Naive thymus-derived CD4-positive, alpha-beta T cell (primary cell): ENCODE measurements at places on chromosomes 7 and 10. TPM values are rescaled to one million over a fixed set of nuclear protein-coding genes. Genes with fewer than 3 reads are reported as not detected.

GRCh38 chr7:129401228-129401966 lies 32.8 kb upstream of the STRIP2 start:
- DNase-seq = no peak

DNA sequence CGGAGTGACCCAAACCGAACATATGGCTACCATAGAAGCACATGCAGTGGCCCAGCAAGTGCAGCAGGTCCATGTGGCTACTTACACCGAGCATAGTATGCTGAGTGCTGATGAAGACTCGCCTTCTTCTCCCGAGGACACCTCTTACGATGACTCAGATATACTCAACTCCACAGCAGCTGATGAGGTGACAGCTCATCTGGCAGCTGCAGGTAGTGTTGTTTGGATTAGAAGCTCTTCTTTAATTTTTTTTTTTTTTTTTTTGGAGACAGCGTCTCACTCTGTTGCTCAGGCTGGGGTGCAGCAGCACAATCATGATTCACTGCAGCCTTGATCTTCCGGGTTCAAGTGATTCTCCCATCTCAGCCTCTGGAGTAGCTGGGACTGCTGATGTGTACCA lies 45.8 kb downstream of the NRF1 start:
- DNase-seq = no peak

DNA sequence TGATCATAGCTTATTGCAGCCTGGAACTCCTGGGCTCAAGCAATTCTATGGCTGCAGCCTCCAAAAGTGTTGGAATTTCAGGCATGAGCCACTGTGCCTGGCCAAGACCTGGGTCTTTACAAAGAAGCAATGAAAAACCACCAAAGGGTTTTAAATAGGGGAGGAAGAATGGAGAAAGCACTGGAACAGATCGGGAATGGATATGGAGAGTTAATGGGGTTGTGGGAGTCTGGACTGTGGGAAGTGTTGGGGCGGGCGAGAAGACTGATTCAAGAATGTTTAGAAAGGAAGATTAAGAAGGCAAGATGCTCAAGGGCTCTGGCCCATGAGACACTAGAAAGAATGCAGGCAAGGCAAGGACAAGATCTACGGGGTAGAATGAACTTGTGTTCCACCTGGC lies 98.5 kb downstream of the CARD11 start:
- no peak for DNase-seq

DNA sequence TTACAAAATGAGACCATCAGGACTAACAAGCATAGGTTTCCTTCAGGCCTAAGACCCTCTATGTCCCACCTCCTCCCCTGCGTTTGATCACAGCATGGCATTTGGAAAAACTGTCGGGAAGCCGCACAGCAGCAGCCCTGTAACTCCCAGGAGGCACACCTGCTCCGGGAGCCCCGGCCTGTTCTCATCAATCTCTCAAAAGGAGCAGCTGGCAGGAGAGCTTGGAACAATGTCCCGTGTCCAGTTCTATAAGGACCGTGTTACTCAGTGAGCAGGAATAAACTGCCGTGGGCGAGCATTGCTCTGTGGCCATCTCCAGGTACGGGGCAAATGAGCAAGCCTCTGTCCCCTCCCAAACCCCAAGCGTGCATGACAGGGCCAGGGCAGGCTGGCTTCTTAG lies 236.9 kb downstream of the SFMBT2 start:
- no peak for DNase-seq

DNA sequence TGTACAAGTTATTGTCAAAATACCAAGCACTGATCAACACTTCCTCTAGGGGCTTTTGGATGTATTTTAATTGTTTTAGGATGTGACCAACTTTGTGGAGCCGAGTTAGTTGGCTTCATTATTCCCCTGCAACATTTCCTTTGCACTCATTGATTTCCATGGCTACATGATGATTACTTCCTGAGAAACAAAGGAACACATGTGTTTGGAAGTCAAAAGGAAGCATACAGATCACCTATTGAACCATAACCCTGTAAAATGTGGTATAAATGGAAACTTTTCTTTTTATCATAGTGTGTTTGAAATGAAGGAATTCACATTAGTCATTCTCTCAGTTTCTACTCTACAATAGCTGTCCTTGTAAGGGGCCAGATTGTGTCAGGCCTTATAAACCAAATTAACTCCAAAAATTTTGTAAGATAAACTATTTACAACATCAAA lies 32.2 kb upstream of the EXOC6 start:
- no peak for DNase-seq

DNA sequence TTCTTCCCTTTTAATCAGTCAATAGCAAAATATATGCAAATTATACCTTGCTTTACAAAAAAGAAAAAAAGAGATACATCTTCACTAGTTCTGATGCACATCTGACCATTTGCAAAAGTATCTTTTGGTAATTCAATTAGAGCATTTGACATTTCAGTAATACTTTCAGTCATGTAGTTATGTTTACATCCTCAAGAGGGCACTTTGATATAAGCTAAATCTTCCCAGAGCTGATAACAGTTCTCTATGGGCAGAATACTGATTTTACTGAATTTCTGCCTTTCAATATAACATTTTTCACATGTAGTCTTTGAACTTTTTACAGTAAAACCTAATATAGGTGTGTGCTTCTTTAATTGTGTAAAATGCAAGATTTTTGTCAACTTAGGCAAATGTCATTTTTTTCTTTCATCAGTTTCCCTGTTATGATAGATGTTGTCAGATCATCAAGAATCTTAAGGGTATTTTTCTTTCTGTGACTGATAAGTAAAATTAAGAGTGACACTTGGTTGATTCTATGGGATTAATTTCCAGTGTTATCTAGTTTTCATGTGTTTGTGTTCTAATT lies 703.5 kb upstream of the SEMA3D start:
- DNase-seq = no peak

DNA sequence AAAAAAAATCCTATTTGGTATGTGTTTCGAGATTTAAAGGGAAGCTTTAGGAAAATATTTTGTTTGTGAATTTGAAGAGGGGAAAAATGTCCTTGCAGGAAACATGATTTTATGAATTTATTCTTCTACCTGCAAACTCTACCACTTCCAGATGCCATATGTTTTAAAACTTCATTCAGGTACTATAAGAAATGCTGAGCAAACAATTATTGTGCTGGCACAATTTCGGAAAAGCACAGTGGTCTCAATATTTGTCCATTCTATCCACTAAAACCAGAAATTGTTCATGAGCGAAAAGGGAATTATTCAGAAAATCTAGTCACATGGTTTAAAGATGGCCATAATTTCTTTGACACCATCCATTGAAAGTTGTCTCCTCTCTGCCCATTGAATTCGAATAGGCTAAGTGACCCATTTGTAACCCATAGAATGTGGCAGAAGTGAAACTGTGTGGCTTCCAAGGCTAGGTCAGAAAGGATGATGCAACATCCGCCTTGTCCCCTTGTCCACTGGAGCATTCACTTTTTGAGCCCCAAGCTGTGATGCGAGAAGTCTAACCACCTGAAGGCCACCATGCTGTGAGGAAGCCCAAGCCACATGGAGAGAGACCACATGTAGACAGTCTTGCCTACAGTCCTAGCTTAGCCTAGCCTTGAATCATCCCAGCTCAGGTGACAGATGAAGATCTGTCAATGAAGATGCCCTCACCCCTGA lies 189.8 kb upstream of the PRKCQ start:
- DNase-seq = no peak

DNA sequence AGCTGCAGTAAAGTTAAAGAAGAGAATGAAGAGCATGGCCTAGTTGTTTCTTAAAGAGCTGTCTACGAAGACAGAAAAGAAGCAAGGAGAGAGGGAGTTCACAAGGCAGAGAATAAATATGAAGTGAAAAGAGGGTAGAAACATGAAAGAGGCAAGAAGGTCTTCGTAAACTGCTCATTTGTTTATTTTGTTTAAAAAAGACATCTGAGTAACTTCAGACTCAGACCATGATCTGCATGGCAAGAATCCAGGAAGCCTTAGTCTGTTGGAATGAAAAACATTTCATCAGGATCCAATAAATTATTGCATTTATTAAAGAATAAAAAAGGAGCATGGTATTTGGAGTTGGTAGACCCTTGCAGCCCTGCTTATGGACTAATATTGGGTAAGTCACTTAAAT lies 151.1 kb downstream of the SEM1 start:
- DNase-seq = no peak

- no peak for DNase-seq
Measured at GRCh38 chr10:117551330-117552155, 9.0 kb downstream of the EMX2 start.

GRCh38 chr10:90936276-90936659 lies 15.4 kb upstream of the ANKRD1 start:
- no peak for DNase-seq

DNA sequence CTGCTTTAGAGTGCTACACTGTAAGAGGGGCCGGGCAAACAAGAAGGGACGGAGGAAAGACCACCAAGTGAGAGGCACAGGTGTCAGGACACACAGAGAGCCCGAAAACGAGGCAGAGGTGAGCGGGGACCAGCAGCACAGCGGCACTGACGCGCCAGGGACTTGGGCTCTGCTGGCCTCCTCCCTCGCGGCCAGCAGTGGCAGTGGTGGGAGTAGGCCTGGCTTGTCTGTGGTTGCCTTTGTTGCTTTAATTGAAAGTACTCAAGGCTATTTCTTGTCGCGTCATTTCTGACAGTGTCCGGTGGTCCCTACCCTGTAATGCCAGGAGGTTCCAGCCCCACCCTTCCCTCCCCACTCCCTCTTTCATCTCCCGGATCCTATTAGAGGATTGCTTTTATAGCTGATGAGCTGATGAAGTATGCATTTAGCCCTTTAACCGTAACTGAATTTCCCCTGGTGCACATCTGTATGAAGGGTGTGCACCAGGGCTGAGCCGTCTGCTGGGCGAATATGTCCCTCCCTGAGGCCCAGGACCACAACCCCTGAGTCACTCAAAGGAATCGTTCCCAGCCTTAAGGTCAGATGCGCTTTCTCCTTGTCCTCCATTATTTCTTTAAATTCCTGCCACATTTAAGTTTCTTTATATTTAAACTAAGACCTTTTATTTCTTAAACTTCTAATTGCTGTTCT lies 39.5 kb upstream of the FAM20C start:
- DNase-seq = no peak

- DNase-seq = no peak
Measured at GRCh38 chr7:75630549-75630948, 108.2 kb downstream of the HIP1 start.

DNA sequence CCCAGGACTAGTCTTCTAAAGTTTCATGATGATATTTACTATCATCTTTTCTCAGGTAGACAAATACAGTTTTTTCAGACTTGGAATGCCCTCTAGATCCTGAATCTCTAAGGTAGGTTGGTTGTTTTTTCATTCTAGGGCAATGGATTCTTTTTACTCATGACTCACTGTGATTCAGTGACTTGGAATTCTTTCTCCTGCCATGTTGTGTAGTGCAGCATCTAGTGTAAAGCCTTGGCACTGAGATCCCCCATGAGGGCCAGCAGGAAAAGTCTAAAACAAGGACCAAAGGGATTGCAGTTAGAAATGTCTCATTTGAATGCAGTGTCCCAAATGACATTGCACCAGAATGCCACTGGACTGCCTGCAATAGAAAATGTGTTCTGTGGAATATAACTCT lies 430.4 kb downstream of the NEBL start:
- no peak for DNase-seq

- no peak for DNase-seq
Measured at GRCh38 chr10:110540031-110540430, 27.5 kb upstream of the SMC3 start.

- DNase-seq = no peak
Measured at GRCh38 chr10:91311601-91312381, 91.3 kb downstream of the PCGF5 start.

DNA sequence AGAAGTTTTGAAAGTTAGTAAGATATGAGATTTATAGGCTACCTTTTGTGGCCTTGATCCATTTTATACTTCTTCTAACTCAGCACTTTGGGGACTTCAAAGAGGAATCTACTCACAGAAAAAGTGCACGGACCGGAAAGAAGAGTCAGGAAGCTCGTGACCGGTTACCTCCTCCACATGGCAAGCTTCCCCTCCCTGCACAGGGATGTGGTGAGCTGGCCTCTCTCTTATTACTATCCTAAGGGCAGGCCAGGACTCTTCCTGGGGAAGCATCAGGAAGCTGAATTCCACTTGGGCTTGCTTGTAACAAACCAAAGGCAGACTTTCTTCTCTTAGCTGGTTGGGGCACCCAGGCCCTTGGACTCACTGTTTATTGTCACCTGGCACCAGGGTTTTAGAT lies 170.8 kb upstream of the GLI3 start:
- DNase-seq = no peak

DNA sequence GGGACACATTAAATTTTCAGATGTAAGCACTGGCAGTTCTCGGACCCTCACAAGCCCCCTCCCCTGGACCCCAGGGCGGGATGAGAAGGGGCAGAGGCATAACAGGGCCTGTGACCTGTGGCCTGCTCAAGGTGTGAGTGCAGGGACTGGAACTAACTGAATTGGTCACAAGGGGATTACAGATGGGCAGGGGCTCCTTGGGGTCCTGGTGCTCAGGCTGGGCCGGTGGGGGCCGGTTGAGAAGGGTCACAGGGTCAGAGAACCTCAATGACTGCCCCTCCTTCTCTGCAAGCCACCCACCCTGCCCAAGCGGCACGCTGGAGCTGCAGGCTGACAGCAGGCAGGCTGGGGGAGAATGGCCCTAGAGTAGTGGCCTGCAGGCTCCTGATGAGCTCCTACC lies 80.8 kb upstream of the PCBD1 start:
- no peak for DNase-seq

DNA sequence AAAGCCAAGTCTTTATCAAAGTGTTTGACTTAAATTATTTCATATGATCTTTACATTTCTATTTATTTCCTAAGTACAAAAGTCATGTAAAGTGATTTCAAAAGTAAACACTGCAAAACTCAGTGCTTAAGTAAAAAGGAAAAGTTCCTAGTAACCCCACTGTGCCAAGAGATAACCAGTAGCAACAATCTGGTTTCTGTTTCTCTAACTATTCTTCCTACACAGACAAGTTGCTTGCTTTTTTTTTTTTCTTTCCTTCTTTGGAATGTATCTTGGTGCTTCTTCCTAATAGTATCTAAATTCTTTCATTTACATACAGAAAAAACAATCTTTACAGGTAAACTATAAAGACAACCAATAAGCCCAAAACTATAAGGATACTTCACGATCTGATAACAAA lies 3.1 kb downstream of the JCAD start:
- no peak for DNase-seq

DNA sequence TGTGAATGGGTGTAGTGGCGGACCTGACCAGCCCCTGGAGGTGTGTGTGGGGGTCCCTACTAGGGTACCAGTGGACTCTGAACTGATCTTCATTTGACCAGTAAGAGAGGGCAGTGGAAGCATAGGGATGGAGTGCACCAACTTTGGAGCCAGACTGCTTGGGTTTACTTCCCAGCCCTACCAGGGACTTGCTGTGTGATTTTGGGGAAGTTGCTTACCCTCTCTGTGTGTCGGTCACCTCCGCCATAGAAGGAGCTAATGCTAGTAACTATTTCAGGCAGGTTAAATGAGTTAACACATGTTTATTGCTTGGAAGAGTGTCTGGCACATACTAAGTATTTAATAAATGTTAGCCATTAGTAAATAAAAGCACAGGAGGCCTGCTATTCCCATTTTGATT lies 6.6 kb downstream of the ADCYAP1R1 start:
- no peak for DNase-seq

Gene ANKRD61
- not detected for total RNA-seq

Gene TMEM270
- total RNA-seq = not detected

Gene MEOX2
- not detected in 2 replicates for total RNA-seq

Gene STEAP4
- total RNA-seq = 6.2 TPM

Gene NAT16
- not detected in 2 replicates for total RNA-seq

Gene JAZF1
- total RNA-seq = 9.7 TPM

Gene PAX4
- not detected in 2 replicates for total RNA-seq

Gene C10orf105
- 0.14 TPM for total RNA-seq

Gene SFTPA2
- not detected for total RNA-seq

Gene NRCAM
- 13.6 TPM for total RNA-seq

Gene SH2D4B
- 0.51 TPM for total RNA-seq
